ENCODE measurements at places on chromosomes 6 and 20.

DNA sequence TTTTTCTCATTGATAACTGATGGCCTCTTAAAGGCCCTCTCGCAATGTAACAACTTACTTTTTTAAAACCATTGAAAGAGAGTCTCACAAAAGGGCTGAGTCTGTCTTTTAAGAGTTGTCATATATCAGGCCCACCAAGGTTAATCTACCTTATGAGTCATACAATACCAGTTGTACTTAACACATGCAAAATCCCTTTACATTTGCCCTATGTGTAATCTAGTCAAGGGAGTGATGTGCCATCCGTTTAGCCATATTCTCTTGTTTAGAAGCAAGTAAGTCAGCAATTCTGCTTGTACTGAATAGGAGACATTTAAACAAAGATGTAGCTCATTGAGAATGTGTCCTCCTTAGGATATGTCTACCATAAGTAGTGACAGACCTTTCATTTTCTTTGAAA is 143.7 kb downstream of the TENT5A start:
- DNase-seq = no peak

DNA sequence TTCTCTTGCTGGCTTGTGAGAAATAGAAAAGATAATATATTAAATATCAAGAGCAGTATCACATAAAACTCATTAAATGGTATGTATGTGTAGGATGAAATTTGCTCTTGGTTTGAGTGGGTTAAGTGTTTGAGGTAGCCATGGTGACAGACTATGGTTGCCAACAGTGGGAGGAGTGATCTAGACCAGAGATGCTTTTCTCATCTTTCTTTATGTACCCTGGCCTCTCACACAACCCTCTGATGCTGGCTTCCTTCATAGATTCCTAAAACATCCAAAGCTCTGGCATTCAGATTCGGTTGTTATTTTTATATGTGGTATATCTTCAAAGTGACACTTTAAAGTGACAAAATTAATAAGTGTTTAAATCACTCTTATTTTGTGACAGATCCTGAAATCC is 9.0 kb upstream of the MLIP start:
- no peak for DNase-seq

- no peak for DNase-seq
Observed at GRCh38 chr6:35062676-35063574, 78.2 kb downstream of the TCP11 start.

- DNase-seq = no peak
Observed at GRCh38 chr20:2429051-2429450, 41.5 kb downstream of the SNRPB start.

- DNase-seq = no peak
Observed at GRCh38 chr20:41139227-41140093, 2.1 kb downstream of the PLCG1 start.

DNA sequence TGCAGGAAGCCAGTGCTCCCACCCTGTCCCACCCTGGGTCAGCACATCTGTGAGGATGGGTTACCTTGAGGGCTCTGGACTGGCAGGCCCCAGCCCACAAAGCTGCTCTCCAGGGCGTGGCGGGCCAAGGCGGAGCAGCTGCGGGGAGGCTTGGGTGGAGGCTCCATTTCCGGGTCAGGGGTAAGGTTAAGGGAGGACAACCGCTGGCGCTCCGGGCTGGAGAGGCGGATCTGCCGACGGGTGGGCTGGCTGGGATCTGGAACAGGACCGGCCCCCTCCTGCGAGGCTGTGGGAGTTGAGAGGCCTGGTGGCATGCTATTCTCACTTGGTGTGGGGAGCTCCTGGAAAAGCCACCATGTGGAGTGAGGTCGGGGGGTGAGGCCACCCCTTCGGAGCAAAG is 5.5 kb downstream of the SMPD2 start:
- DNase-seq = no peak

GRCh38 chr20:32524829-32525501 is 60.2 kb downstream of the NOL4L start:
- no peak for DNase-seq

DNA sequence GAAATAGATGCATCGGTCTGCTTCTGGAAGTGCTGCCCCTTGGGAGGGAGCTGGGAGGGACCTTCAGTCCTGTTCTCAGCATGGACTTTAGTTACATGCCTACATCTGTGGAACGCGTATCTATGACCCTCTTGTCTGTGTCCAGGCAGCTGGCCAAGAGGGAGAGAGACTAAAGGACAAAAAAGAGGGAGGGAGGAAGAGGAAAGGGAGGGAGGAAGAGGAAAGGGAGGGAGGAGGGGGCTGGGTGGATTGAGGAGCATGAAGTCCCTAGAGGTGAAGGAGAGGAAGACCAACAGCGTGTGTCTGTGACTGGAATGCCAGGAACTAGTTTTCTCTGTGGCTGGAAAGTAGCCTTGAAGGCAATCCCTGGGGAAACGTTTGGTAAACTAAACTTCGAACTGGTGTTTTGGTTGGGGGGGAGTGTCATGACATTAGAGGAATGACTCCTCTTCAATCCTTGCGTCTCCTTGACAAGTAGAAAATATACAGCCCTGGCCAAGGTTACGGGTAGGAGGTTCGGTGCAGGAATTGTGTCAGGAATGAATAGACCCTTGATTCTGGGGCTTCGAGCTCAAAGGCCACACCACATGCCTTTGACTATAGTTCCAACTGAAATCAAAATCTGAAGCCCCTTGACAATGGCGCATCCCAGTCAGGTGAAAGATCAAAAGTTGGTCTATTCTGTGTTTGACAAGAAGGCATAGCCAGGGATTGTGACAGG is 52.0 kb upstream of the PLEKHG1 start:
- DNase-seq = no peak

DNA sequence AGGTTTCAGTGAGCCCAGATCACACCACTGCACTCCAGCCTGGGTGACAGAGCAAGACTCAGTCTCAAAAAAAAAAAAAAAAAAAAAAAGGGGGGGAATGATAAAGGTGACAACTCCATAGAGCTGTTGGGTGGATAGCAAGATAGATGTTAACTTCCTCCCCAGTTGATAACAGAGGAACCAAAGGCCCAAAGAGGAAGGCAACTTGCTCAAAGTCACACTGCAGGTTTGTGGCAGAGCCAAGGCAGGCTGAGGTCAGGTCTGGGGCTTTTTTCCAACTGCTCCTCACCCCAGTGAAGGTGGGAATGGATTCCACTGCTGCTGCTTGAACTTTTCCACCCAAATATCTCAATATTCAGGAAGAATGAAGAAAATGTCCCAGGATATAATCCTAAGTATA is 26.7 kb downstream of the HCK start:
- DNase-seq = no peak

- no peak for DNase-seq
Observed at GRCh38 chr20:22540832-22541231, 43.5 kb downstream of the FOXA2 start.

GRCh38 chr20:32449890-32450401 is 91.8 kb downstream of the ASXL1 start:
- no peak for DNase-seq

DNA sequence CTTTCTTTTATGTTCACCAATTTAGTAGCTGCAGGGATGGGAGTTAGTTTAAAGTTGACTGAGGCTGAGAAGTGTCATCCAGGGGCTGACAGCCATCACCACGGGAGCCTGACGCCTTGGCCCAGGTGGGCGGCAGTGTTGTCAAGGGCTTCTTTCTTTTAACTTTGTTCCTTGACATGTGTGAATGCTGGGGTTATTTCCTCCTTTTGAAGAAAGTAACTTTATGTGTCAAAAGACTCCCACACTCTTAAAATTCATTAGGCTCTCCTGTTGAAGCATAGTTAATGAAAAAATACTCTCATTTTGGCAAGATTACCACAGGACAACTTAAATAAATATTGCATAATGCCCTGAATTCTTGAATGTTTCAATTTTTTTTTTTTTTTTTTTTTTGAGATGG is 50.0 kb downstream of the SASH1 start:
- no peak for DNase-seq

GRCh38 chr20:8335495-8336195 is 203.6 kb downstream of the PLCB1 start:
- no peak for DNase-seq

GRCh38 chr6:134289204-134289575 is 28.7 kb downstream of the SGK1 start:
- no peak for DNase-seq

- no peak for DNase-seq
Observed at GRCh38 chr20:7523288-7523687, 417.0 kb downstream of the HAO1 start.

GRCh38 chr20:1867495-1868260 is 27.5 kb upstream of the SIRPA start:
- DNase-seq = no peak

DNA sequence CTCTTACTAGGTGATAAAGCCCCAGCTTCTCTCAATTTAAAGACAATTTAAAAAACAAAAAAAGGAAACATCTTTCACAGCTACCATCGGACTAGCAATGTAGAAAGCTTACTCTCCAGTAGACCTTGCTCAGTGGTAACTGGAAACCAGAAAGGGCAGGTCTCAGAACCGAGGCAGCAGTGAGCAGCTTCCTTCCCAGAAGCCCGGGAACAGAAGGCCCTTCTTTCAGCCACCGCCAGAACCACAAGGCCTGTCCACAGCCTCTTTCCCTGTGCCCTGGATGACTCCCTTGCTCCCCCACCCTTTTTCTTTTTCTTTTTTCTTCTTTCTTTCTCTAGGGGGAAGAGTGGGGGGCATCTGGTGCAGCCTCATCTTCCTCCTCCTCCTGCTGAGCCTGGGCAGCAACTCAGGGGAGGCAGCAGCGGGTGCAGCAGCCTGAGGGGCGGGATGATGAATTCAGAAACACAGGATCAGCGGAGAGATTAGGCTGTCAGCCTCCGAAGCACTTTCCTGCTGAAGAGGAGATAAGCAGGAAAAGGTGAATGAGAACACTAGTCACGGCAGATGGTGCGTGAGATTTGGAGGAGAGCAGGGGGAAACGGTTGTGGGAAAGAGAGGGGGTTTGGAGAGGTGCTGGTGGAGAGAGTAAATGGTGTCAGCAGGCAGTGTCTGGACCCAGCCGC is 158.5 kb downstream of the ID4 start:
- DNase-seq = no peak

DNA sequence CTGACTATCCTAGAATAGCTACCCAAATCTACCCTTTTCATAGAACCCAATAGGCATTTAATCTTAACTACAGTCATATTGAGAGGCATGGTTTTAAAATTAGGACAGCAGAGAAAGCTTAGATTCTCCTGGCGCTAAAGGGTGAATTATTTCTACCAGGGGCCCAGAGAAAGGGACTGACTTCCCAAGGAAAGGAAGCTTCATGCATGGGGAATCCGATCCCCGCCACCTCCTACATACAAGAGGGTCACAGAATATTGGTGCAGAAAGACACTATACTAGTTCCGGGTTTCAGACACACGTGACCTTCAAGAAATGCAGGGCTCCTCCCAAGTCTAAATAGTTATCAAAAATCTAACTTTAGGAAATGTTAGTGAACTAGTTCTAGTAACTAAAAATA is 130.9 kb downstream of the PRKN start:
- no peak for DNase-seq

- DNase-seq = no peak
Observed at GRCh38 chr20:46544576-46544975, 5.9 kb downstream of the OCSTAMP start.

DNA sequence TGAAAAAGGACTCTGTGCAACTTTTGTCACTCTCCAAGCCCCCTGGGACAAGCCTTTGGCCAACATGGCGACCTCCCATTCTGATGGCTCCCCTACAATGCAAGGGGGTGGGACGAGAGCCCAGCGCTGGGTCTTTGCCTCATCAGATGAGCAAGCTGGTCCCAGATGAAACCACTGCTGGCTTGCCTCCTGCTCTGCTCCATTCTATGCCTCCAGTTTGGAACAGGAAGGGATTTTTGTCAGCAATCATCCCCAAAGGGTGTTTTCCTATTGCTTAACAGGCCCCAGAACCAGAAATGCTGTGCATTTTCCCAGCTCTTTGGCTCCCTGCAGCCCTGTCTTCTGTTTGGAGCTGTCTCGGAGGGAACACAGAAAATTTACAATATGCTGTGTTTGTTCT is 412.7 kb downstream of the MAFB start:
- DNase-seq = no peak

DNA sequence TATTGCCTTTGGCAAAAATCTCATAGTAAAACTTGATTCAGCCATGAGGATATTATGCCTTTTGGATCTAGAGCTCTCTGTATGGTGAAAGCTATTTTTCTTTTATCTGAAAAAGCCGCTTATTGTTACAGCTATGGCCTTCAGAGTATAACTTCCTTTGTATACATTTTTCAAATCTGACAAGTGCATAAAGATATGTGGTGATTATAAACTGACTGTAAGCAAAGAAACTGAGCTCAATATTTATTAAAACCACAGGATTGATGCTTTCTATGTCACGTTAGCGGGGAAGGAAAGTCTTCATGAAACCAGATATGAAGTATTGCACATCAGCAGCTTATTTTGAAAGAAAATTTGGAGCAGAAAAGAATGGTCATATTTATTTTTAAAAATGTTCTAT is 151.8 kb downstream of the THEMIS start:
- no peak for DNase-seq

- no peak for DNase-seq
Observed at GRCh38 chr6:54525731-54526130, 217.5 kb downstream of the TINAG start.

GRCh38 chr20:62896526-62896925 is 29.8 kb downstream of the DIDO1 start:
- no peak for DNase-seq

- DNase-seq = no peak
Observed at GRCh38 chr6:151497905-151498304, 4.1 kb downstream of the CCDC170 start.

GRCh38 chr6:88238065-88238464 is 71.9 kb upstream of the CNR1 start:
- DNase-seq = no peak

- DNase-seq = no peak
Observed at GRCh38 chr20:25361287-25361683, 29.4 kb downstream of the ABHD12 start.

DNA sequence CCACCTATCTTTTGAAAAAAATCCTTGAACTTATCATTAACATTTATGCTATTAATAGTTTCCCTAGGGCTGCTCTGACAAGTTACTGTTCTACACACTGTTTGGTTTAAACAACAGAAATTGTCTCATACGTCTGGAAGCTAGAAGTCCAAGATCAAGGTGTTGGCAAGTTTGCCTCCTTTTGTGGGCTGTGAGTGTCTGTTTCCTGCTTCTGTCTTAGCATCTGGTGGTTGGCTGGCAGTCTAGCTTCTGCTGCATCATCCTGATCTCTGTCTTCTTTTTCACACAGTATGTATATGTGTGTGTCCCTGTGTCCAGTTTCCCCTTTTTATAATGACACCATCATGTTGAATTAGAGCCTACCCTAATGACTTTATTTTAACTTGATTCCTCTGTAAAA is 154.8 kb downstream of the RPS12 start:
- DNase-seq = no peak

- peak; percentile 54 for DNase-seq
Observed at GRCh38 chr20:46011631-46012482, 3.1 kb downstream of the MMP9 start.

- no peak for DNase-seq
Observed at GRCh38 chr20:4062721-4063606, 47.6 kb upstream of the RNF24 start.

GRCh38 chr6:166640342-166641043 is 13.4 kb upstream of the RPS6KA2 start:
- no peak for DNase-seq

- no peak for DNase-seq
Observed at GRCh38 chr6:41947581-41948220, 6.1 kb upstream of the CCND3 start.

- DNase-seq = no peak
Observed at GRCh38 chr6:129312880-129313279, 397.1 kb downstream of the ARHGAP18 start.

Measured in activated T-cell treated with anti-CD3 and anti-CD28 coated beads, Interleukin-2, amount 50 U/mL, for 24 hours (primary cell).